Stimulated activated naive B cell treated with anti-CD40 and anti-IgM and Interleukin-4, amounts not matched to agents 10 μg/mL and 1 μg/mL and 100 μg/mL, for 72 hours (primary cell): ENCODE measurements at places on chromosomes 3 and 15.

GRCh38 chr3:75737831-75738493, 47.4 kb downstream of the ZNF717 start:
- no peak for DNase-seq

DNA sequence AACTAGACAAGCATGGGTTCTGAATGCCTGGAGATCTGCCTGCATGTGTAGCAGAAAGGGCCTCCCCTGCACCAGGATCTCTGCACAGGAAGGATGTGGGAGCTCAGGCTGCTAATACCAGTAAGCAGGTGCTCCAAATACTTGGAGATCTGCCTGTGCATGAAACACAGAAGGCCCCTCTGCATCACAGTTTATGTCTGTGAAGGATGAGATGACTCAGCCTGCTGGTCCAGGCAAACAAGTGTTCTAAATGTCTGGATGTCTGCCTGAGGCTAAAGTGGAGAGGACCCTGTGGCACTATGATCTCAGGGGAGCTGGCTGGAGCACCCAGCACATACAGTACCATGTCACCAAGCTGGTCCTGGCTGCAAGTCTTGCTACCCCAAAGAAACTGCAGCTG, 678.8 kb downstream of the MCTP2 start:
- no peak for DNase-seq

DNA sequence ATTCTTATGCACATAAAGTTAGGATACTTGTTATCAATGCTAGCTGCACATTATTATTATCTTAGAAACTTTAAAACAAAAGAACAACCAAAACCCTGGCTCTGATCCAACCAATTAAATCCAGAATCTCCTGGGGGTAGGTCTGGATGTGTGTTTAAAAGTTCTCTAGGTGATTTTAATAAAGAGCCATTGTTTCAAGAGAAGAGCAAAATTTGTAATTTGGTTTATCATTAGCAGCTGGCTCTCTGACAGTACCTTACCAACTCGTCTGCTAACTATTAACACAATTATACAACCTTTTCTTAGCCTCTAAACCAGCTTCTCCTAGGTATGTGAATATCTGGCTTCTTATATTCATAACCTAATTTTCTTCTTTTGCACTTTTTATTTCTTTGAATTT, 68.9 kb downstream of the IFT80 start:
- no peak for DNase-seq

DNA sequence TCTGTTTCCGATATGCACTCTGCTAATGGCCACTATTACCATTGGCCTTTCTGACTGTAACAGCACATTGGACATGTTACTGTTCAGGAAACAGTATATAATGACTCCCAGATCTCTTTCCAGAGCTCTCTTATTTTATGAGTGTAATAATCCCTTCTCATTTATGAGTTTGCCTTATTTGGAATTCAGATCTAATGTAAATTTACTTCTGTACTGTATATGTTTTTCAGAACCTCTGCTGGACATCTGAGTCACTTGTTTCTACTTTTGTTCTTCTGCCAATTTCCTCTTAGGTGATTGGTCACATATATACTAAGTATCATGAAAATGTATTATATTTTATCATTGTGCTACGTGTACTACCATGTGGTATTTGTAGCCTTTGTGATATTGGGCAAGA, 30.5 kb downstream of the RSRC1 start:
- DNase-seq, result no peak

GRCh38 chr3:194481103-194481502, 5.7 kb downstream of the ATP13A3 start:
- DNase-seq, result no peak

DNA sequence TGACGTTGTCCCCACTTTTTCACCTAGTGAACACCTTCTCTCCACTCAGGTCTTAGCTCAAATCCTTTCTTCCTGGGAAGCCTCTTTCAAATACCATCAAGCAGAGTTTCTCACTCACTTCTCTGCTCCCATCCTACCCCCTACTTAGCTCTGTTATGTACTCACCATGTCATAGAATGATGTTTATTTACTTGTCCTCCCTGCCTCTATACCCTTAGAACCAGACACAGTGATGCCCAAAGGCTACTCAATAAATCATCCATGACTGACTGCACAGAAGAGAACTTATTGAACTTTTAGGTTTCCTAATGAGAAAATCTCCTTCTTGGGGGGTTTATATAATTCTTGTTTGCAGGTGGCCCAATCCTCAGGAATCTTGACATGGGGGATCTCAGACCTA, 154.2 kb downstream of the SSR3 start:
- DNase-seq, result no peak

DNA sequence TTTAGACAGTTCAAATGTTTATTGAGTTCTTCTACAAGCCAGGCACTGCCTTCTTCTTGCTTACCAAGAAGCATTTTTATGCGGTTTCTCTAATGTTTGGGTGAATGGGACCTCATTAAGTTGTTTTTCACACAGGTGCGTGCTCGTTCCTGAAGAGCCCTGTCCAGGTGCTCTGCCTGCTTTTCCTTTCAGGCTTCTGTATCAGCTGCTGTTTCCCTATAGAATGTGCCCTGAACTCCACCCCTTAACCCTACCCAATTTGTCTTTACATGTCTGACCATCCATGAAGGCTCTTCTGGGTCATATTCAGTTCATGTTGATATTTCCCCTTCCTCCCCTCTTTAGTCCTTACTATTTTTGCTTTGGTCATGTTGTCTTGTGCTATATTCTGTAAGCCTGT, 22.4 kb upstream of the GOLGA6L10 start:
- no peak for DNase-seq

DNA sequence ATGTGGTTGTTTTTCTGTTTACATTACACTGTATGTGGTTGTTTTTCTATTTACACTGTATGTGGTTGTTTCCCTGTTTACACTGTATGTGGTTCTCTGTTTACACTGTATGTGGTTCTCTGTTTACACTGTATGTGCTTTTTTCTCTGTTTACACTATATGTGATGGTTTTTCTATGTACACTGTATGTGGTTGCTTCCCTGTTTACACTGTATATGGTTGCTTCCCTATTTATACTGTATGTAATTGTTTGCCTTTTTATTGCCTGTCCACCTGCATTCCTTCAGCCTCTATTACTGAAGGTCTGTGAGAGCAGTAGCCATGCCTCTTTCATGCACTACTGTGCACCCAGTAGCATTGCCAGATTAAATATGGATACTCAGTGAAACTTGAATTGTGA, 94.3 kb downstream of the MITF start:
- DNase-seq, result no peak

DNA sequence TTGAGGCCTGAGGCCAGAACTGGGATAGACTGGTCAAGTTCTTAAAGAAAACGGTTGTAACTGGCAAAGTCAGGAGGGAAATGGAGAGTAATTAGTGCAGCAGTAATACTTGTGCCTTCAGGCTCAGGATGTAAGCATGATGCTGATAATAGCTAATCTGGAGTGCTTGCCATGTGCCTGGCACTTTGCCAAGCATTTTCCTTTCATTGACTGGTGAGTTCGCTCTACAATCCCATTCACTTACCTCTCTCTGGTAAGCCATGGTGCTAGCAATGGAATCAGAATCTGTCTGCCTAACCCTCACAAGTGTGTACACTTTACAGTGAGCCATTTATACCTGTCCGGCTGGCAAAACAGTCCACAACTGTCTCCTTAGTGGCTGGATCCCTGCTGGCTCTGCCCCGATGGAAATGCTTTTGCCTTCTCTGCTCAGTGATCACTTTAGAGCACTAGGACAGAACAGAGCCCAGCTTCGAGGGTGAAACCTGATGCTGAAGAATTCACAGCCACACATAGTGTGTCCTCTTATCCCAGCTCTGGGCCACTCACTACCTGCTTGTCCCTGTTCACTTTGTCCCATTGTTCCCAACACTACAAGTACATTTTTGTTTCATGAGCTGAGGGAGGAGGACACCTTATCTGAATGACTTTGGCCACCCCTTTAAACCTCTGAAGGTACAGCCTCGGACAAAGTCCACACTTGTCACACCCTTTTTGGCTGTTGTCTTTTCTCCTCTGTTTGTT, 10.3 kb downstream of the CHP1 start:
- DNase-seq, result no peak

DNA sequence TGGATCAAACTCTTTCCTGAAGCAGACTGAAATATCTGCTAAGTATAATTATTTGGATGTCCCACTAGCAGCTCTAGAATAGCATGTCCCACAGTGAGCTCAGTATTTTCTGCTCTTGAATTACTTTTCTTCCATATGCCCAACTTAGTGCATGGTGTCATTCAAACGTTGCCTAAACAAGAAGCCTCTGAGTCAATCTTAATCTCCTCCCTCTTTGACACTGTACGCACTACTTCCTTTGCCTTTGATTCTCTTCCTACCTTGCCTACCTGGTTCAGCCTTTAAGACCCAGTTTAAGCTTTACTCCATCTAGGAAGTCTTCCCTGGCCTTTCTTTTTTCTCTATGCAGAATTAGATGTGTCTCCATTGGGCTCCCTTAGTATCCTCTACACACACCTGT, 54.5 kb downstream of the SEC22A start:
- no peak for DNase-seq

- no peak for DNase-seq
Observed at GRCh38 chr3:176554264-176554663, 643.0 kb downstream of the TBL1XR1 start.

DNA sequence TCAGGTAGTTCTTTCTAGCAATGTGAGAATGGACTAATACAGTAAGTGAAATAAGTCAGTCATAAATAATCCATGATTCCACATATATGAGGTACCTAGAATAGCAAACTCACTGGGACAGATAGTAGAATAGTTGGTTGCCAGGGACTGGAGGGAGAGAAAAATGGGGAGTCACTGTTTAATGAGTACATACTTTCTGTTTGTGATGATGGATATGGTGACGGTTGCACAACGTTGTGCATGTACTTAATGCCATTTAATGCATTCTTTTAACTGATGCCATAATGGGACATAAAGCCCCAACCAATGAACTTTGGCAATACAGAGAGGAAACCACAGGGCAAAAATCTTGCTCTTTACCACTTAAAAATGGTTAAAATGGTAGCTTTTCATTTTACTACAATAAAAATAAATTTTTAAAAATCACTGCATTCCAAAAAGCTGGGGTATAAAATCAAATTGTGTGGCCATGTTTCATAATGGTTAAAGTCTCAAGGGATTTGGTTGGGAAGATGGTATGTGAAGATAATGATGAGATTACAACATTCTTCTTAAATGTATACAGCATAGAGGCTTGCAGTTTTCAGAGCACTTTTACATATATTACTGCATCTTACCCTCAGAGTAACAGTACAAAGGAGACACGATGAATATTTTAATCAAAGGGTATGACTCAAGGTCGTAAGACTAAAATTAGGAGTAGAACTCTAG, 45.2 kb downstream of the ADAM10 start:
- DNase-seq, result no peak

DNA sequence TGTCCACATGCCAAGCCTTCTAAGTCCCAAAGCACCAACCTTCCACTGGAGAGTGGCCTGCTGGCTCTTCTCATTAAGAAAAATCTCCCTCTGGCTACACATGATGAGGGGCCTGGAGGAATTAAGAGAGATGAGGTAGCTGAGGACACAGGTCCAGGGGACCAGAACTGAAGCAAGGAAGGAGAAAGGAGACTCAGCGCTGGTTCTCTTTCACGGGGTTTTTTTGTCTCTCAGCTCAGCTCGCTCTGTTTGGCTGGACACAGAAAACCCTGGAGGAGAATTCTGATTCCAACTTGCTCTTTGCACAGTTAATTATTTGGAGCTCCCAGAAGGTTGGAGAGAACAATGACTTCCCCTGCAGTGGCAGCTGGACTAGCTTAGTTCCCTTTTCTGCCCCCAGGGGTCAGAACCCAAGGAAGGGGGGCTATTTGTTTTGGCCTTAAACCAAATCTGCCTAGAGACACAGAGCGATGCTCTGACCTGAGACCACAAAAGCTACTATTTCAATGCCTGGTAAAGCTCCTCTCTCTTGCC, 507.6 kb downstream of the FHIT start:
- DNase-seq, result no peak

- DNase-seq, result no peak
Observed at GRCh38 chr3:188646592-188646991, 492.6 kb downstream of the LPP start.

- DNase-seq, result no peak
Observed at GRCh38 chr3:58462829-58463180, 29.1 kb upstream of the KCTD6 start.

GRCh38 chr3:72187131-72187530, 402.2 kb upstream of the PROK2 start:
- DNase-seq, result no peak

DNA sequence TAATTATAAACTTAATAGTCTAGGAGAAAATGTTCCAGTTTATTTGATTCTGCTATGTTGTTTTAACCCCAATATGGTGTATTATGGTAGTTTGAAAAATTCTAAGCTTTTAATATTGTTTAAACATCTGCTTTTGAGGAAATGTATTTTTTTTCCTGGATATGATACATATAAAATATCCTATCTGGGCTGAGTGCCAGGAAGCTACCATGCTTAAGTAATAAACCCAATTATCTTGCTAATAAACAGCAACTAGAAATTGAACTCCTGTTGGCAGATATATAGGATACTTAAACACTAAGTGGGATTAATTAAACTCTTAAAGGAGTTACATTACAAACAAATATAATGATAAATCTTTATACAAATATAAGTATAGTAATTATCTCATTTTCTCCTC, 293.7 kb upstream of the GRM7 start:
- no peak for DNase-seq

- no peak for DNase-seq
Observed at GRCh38 chr3:169722724-169723123, 42.1 kb downstream of the TERC start.

DNA sequence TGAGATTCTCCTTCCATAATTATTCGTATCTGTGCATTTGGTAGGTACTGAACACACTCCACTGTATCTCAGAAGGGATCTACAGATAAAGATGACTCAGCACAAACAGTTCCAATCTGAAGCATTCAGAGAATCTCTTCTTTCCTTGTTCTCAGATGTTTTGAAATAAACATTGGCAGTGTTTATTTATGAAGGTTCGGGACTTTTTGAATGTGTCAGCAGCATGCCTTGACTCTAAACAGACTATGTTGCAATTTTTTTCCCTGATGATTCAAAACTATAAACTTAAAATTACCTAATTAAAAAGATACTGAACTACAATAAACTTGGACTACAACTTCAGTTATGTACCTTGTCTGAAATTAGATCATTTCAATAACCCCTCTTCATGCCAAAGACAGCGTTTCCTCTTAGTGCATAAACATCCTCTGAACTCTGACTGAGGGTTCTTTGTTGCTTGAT, 612.9 kb upstream of the TBL1XR1 start:
- no peak for DNase-seq

GRCh38 chr3:14441240-14441919, 39.0 kb downstream of the SLC6A6 start:
- no peak for DNase-seq

- DNase-seq, result no peak
Observed at GRCh38 chr15:90037511-90037860, 36.4 kb downstream of the ZNF710 start.

DNA sequence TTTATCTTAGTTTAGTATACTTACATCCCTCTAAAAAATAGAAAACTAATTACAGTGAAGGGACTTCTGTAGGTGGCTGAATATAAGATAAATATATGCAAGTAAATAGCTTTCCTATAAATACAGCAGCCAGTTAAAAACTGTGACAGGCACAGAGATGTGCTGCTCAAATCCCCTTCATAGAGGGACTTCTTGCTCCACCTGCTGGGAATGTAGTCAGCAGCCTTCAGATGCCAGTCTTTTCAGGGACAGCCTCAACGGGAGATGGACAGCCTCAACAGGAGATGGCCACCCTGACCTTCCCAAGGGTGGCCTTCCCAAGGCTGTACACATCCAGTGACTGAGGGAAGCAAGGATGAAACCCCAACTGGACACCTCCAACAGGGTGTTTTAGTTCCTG, 15.7 kb upstream of the PRR23E start:
- DNase-seq, result no peak
